ENCODE measurements at places on chromosomes 7 and 10.

GRCh38 chr10:42149027-42149700 lies 489.2 kb downstream of the ZNF33B start:
- no peak for DNase-seq

DNA sequence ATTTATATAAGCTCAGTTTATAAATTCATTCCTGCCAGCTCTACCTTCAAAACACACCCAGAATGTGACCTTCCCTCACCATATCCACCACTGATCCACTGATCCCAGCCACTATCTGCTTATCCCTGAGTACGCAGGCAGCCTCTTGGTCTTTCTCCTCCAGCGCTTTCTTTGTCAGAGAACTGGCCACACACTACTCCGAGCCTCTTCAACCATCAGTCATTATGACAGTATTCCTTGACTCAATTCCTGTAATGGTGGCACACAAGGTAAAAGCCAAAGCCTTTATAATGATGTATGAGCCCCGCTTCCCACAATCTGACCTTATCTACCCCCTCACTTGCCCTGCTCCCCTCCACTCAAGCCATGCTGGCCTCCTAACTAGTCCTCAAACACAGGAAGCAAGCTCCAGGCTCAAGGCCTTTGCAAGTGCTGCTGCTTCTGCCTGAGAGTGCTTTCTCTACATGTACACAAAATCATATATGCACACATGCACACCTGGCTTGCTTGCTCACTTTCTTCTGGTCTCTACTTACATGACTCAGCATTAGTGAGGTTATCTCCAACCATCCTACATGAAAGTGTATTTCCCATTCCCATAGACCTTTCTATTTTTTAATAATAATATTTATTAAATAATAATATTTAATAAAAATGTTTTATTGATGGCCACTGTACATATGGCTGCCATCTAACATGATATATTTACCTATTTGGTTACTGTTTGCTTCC lies 150.4 kb upstream of the FEZF1 start:
- no peak for DNase-seq

GRCh38 chr7:68248973-68249372 lies 1252.3 kb downstream of the TYW1 start:
- no peak for DNase-seq

DNA sequence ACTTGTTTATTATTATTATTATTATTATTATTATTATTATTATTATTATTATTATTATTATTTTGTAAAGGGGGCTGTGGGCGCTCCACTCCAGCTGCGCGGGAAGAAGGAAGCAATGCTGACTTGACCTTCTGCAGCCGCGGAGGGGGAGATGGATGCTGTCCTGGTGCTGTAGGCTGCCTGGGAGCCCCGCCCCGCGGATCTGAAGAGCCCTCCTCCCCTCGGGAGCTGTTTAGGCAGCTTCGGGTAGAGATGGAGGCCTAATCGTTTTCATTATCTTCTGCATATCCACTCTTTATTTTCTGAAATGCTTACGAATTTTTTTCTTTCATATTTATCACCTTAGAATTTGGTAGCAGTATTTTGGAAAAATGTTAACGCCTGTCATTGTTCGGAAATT lies 101.2 kb upstream of the KLF6 start:
- no peak for DNase-seq

All from activated T-helper 9 cell treated with anti-CD3 and anti-CD28 coated beads, Interleukin-2, amount 50 U/mL, for 16 hours (primary cell).